Stimulated activated CD4-positive, alpha-beta T cell treated with anti-CD3 and anti-CD28 coated beads, Interleukin-1b, Interleukin-23, amount 100 ng/mL, for 1 hour (primary cell): ENCODE measurements at places on chromosomes 2 and 18.

DNA sequence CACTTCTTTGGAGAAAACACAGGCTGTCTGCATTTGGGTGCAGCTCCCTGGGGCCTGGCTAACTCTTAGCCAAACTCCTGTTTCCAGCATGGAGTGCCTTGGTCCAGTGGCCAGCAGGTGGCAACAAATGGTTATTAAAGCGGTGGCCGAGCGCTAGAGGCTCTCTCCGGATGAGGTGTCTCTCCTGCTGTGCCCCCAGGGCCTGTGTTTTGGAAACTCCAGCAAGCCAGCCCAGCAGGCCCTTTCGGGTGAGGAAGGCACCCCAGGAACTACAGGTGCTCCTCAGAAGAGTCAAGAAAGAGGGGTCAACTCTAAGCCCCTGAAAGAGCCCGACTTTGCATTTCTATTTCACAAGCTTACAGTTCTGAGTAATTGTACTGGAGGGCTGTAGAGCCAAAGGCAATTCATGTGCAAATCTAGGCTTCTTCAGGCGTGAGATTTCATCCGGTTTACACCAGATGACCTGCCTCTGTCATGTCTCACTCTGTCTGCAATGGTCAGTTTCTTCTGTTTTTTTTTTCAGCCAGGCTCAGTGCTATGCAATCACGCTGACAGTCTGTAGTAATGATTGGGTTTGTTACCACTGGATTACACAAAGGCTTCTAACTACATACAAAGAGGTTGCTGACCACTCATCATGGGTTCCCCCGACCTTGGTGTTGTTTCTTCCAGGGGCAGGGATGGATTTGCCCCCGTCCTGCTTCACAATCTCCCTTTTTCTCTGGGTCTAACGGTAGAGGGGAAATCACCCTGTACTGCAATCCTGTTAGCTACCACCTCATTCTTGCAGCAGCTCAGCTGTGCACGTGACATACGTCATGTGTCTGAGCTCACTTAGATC is 7.6 kb upstream of the CHRNA1 start:
- DNase-seq: no peak

- no peak for DNase-seq
Measured at GRCh38 chr2:37276291-37276690, 44.8 kb downstream of the NDUFAF7 start.

DNA sequence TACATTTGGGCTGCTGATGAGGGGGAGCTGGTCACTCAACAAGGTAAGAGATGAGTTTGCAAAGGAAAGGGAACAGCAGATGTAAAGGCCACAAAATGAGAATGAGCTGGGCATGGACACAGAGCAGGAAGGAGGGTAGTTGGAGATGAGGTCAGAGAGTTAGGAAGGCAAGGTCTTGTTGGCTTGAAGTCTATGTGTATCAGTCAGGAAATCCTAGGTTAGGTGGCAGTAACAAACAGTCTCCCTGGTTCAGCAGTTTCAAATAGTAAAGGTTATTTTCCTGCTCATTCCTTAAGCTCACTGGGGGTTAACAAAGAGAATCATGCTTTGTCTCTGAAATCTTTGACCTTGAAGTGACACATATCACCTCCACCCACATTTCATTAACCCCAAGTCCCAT is 58.3 kb upstream of the ARL4C start:
- no peak for DNase-seq

GRCh38 chr2:133863106-133863800 is 295.0 kb upstream of the NCKAP5 start:
- DNase-seq: no peak

DNA sequence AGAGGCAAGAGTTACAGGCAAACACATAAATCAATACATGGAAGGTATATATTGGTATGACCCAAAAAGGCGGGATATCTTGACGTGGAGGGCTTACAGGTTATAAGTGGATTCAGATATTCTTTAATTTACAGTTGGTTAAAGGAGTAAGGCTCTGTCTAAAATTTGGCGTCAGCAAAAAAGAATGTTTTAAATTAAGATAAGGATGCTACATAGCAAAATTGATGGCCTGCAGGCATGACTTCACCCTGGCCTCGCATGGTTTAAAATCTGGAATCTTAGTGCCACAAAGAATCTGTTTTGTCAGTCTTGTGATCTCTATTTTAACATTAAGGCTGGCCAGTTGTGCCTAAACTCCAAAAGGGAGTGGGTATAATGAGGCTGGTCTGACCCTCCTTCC is 58.4 kb upstream of the REL start:
- DNase-seq: no peak

DNA sequence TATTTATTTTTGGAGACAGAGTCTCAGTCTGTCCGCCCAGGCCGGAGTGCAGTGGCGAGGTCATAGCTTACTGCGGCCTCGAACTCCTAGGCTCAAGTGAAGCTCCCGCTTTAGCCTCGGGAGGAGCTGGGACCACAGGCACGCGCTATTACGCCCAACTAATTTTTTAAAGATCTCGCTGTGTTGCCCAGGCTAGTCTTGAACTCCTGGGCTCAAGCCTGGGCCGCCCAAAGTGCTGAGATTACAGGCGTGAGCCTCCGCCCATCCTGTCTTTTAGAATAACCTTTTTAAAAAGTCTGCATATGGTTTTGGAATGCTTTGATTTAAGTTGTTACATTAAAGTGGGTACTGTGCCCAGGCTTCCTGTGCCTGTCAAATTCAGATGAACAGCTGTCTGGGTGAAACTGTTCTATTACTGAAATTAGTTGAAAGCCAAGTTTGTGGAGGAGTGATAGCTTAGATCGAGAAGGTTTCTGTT is 944 bp downstream of the RAB3GAP1 start:
- no peak for DNase-seq

- DNase-seq: peak; percentile 24
Measured at GRCh38 chr2:3222636-3223035, 155.0 kb downstream of the EIPR1 start.

DNA sequence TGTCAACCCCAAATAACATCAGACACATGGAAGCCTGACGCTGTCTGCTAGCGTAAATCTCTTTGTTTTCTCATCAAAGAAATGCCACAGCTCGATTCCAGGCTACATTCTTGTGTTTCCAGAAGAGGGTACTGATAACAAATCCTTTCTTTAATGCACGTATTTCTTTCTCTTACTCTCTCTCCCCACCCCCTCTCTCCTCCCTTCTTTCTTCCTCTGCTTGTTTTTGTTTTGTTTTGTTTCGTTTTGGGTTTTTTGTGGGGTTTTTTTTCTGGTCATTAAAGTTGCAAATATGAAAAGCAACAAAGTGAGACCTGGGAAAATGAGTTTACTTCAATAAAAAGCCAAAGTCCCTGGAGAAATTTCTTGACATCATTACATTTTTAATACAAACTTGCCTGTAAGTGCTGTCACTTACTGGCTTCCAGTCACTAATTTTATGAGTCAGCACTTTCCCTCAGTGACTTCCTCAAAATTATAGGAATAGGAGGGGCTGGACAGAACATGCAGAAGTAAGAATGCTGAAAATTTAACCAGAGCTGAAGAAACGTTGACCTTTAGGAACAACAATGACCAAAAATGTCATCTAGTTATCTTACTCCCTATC is 106.7 kb upstream of the NABP1 start:
- no peak for DNase-seq

DNA sequence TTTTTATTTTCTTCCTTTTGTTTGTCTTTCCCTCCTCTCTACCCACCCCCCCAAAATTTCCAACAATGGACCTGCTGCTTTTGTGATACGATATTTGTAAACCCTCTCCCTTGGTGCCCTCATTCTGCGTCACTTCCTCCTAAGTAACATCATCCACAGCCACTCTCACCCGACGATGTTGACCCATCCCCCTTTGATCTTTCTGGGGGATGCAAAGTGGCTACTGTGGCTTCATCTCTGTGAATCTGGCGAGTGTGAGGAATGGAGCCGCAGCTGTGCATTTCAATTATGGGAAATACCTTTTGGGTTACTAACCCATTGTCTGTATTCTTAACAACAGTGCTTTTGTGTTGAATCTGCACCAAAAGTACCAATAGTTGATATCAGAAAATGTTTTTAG is 19.4 kb downstream of the ANTXR1 start:
- no peak for DNase-seq

- DNase-seq: no peak
Measured at GRCh38 chr18:46315161-46315560, 211.0 kb downstream of the HAUS1 start.

- DNase-seq: no peak
Measured at GRCh38 chr18:58601468-58602266, 27.2 kb downstream of the ALPK2 start.

DNA sequence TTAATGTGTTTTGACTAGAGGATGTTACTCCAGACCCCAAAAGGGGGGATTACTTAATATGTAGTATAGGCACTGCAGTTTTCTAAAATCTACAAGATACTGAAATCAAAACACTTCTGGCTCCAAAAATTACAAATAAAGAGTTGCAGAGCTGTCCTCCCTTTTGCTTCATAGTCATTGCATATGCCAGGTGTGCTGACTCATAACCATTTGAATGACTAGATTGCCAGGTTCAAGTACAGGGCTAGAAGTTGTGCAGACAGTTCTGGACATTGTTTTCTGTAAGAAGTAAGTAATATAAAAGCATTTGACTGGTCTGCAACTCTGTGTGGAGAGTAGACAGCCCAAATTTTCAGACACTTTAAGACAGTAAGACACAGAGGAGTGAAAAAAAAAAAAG is 6.7 kb downstream of the CWC22 start:
- DNase-seq: no peak

GRCh38 chr2:12774395-12774727 is 57.6 kb downstream of the TRIB2 start:
- DNase-seq: no peak

- no peak for DNase-seq
Measured at GRCh38 chr2:147438882-147439281, 405.9 kb upstream of the ACVR2A start.

DNA sequence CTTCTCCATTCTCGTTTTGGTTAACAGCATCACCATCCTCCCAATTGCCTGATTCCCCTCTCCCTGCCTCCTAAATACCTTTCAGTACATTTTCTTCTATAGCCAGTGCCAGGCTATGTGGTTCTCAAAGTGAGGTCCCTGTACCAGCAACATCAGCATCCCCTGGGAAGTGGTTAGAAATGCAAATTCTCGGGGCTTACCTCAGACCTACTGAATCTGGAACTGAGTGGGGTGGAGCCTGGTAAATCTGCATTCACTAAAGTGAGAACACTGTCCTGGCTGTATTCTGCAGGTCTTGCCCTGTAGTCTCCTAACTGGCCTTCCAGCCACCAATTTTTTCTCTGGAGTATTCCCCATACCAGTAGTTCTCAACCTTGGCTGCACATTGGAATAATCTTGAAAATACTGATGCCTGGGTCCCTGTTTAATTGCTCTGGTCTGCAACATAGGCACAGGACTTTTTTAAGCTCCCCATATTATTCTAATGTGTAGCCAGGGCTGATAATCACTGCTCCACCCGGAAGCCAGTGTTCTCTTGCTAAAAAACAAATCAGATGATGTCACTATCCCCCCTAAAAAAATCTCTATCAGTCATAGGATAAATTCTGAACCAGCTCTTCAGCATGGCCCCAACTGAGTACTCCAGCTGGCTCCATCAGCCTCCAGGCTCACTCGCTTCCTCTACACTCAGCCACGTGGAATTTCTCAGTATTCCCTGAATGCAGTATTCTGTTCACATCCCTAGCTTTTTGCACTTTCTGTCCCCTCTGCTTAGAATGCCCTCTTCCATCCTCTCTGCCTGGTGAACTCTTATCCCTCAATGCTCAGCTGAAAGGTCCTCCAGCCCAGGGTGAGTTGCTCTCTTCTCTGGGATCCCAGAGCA is 98.4 kb downstream of the CDK15 start:
- no peak for DNase-seq

GRCh38 chr2:71715241-71715750 is 261.9 kb downstream of the DYSF start:
- DNase-seq: no peak

- no peak for DNase-seq
Measured at GRCh38 chr2:215355801-215356200, 43.9 kb downstream of the ATIC start.

DNA sequence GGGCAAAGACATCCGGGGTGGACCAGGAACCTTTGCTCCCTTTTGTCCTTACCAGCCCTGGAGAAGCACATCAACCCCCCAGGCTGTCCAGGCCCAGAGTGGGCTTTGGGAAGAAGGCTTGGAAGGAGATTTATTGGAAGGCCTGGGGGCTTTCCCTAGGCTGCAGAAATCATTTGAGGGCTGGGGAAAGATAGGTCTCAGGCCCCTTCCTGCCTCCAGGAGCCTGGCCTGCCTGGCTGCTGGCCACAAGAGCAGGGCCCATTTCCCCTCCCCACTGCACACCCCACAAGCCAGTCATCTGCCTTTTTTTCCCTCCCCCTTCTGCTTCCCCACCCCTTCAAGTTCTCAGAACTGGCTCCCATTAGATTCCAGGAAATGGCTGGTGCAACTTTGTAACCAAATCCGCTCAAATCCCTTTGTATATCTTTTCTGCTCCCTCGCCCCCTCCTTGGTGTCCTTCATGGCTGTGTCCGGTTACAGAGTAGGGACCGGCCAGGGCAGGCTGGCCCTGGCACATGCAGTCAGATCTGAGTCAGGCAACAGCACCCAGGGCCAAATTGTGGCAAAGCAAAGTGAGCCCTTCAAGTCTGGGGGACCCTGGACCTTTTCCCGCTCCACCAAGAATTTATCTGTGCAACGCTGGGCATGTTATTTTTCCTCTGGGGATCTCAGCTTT is 20.8 kb upstream of the TNP1 start:
- DNase-seq: no peak

GRCh38 chr2:30165050-30165520 is 18.3 kb downstream of the YPEL5 start:
- no peak for DNase-seq

- no peak for DNase-seq
Measured at GRCh38 chr2:161373942-161374341, 42.2 kb upstream of the TBR1 start.

DNA sequence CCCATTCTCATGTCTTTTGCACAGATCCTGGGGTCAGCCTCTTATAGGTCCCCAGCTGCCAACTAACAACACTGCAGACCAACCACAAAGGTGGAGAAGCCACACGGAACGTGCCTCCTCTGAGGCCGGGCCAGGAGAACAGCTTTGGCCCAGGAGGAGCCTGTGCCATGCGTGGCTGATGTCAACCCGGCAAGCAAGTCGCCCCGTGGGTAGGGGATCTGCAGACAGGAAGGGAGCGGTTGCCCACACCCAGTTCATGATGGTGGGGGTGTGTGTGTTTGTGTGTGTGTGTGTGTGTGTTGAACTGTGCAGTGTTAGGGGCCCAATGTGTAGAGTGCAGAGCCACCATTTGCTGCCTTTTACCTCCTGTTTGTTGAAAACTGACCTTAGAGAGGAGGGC is 2.4 kb upstream of the CLEC4F start:
- no peak for DNase-seq

DNA sequence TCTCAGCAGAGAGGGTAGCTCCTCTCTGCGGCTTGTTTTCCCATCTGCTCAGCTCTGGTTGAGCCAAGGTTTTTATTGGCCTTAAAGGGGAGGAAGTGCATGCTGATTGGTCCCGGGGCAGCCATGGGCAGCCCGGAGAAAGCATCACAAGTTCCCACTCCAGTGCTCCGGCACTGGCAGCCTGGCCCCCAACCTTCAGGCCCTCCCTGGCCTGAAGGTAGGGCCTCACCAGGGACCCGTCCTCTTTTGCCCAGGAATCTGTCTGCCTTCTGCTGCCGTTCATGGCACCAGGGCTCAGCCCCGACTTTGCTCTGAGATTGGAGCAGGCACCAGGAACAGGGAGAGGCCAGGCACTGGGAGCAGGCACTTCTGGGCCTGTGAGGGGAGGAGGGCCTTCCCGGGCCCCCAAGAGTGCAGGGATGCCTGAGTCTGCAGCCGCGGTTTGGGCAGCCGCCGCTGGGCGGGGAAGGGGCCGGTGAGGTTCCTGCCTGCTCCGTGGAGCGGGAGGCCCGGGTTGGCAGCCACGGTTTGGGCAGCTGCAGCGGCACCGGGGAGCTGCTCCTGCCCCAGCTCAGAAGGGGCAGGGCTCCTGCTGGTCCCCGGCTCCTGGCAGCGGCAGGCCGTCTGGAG is 17.5 kb upstream of the ILKAP start:
- no peak for DNase-seq
